HEK293T (cell line): ENCODE measurements at places on chromosomes 11 and 22.

- DNase-seq = peak; percentile 37
Measured at GRCh38 chr11:46290598-46291309, 13.3 kb downstream of the CREB3L1 start.

DNA sequence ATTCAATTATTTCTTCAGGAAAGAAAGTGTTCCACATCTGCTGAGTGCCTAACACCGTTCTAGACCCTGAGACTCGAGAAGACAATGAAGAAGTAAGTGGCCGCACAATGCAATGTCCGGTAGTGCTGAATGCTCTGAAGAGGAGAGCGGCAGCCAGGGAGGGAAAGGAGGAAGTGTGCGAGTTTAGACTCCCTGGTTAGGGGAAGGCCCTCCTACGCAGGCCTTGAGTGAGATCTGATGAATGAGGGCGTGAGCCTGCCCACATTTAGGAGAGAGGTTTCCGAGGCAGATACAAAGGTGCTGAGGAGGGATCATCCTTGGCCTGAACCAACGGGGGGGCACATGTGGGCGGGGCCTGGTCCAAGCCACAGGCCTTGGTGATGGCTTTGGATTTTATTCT, 558.6 kb downstream of the NTM start:
- DNase-seq = no peak

GRCh38 chr11:76287227-76287626, 80.9 kb upstream of the WNT11 start:
- no peak for DNase-seq

GRCh38 chr22:29336751-29337490, 21.4 kb upstream of the RASL10A start:
- DNase-seq = no peak

- no peak for DNase-seq
Measured at GRCh38 chr11:35735903-35736302, 73.3 kb downstream of the TRIM44 start.

DNA sequence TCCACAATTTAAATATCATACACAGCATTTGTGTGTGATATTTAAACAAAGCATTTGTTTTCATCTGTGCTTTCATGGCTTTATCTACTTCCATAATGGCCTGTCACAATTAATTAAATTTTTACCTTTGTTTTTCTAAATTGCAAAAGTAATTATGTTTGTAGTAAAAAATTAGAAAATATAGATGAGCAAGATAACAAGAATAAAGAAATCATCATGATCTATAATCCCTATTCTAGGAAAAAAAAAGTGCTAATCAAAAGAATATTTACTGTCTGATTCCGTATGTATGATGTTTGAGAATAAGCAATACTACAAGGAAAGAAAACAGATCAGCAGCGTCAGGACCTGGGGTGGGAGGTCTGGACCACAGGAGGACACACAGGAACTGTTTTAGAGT, 149.9 kb downstream of the NCAM1 start:
- no peak for DNase-seq

DNA sequence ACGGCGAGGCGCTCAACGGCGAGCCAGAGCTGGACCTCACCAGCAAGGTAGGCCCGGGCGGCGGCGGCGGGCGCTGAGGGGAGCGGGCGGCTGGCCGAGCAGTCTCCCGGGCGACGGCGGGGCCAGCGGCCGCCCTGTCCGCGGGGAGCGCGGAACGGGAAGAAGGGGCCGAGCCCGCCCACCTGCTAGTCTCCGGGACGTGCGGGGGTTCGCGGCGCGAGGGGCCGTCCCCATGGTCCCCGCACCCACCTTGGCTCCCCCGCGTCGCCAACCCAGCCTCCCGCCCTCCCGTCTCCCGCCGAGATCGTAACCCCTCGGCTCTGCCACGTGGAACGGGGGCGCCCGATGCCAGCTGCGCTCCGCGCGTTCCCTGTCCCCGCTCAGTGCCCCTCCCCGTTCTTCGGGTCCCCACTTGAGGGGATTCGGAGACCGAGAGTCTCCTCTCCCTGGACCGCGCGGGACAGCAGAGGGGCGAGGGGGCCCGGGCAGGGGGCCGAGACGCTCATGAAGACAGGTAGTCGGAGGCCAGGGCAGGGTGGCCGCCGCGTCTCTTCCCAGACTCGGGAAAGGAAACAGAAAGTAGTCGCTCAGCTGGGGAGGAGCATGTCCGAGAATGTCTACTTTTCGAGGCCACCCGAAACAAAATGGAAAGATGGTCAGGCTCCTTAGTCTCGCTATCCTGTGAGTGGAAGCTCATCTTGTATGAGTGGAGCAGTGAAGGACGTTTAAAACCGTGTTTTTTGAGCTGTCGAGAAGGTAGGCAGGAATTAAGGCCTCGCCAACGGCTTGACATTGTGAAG, 557 bp downstream of the GTPBP1 start:
- peak; percentile 39 for DNase-seq
